Muscle of back (tissue), 13 donors: ENCODE measurements at places on chromosomes 7 and 10. TPM values are rescaled to one million over a fixed set of nuclear protein-coding genes. Genes with fewer than 3 reads are reported as not detected.

GRCh38 chr10:121822180-121822579 lies 105.7 kb downstream of the ATE1 start:
- DNase-seq, result no peak

GRCh38 chr10:70676511-70676910 lies 4.2 kb downstream of the ADAMTS14 start:
- DNase-seq, result no peak

Gene HTRA1
- polyA plus RNA-seq, result 129 TPM

Gene TSPAN12
- 69.9 TPM for polyA plus RNA-seq
